ENCODE measurements at places on chromosomes 6 and 20.

- DNase-seq = no peak
Measured at GRCh38 chr6:160071805-160072690, 49.6 kb upstream of the SLC22A1 start.

DNA sequence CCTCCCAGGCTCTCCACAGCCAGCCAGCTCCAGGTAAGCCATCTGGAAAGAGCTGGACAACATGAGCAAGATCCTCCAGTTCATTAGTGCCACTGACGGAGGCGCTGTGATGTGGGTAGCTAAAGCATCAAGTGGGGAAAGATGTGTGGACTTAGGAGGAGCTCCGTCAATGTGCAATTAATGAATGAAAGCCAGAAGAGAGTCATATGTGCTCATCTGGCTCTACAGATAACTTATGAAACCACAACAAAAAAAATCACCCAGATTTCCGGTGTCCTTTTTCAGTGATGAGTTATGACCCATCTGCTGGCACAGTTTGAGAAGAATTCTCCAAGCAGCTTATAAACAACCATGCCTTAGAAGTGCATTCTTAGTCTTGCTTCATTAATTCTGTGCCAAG is 311.7 kb upstream of the PLCB4 start:
- DNase-seq = no peak

GRCh38 chr6:70819646-70820045 is 137.2 kb downstream of the B3GAT2 start:
- DNase-seq = no peak

- DNase-seq = no peak
Measured at GRCh38 chr6:69261010-69261409, 535.8 kb downstream of the LMBRD1 start.

DNA sequence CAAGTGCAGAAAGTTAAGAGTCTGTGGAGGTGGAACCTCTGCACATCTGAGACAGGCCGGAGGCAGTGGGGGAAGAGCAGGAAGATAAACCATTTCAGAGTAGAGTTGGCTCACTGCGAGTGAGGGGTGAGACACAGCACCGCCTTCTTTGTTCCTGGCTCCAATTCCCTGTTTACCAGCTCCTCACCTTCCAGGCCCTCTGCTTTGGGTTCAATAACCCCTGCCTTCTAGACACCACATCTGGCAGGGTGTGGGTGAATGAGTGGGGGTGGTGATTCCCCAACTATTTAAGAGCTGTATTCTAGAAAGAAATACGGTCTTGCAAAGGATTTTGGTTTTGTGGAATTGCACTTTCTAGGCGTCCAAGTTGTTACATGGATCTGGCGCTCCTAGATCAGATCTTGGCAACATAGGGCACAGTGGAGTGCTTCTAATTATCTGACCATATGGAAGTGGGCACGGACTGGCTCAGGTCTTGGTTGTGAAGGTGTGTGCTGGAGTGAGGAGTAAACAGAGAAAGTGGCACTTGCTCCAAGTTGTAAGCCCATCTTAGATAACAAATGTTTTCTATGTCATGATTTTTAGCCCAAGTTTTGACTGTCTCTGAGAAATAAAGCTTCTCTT is 141.6 kb upstream of the NRN1 start:
- no peak for DNase-seq

DNA sequence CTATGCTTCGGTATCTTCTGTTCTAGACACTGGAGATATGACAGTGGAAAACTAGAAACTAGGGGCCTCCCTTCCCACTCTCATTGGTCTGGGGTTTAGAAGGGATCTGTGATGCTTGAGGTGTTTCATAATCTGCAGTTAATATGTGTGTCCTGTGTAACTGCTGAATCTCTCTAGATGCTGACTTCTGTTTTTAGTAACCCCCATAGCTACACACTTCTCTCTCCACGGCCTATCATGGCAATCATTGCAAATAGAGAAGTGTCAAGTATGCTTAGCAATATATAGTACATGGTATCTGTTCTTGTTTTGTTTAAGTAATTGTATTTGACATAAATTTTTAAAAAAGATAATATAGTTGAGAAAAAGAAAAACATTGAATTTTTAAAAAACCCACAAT is 394.6 kb upstream of the MMS22L start:
- no peak for DNase-seq

DNA sequence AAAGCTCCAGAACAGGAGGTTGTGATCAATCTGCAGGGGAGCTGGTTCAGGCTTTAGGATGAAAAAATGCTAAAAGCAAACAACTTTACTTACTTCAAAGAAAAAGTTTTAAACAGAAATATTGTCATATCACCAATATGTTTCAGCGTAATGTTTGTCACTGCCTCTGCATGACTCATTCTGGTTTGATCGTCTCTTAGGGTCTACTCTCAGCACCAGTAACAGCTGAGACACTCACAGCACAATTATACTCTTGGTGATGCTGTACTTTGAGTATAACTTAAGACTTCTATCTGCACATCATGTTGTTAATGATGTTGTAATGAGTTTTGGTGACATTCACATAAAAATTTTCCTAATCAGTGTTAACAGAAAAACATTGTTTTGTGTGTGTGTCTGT is 665.4 kb downstream of the EPM2A start:
- DNase-seq = no peak

DNA sequence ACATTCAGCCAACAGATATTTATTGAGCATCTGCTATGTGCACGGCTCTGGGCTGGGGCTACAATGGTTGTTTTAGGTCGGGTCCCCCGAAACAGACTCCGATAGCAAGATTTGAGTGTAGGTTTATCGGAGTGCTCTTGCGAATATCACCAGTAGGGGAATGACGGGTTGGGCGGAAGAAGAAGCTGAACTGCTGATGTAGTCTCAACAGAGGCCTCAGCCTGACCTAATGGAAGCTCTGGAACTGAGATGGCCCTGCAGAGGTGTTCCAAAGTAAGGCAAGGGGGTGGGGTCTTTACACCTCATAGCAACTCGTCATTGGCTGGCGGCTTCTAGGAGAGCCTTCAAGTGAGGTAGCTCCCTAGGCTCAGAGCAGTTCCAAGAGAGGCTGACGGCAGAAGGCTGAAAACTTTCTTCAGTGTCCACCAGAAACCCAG is 1.1 kb downstream of the L3MBTL1 start:
- no peak for DNase-seq

- no peak for DNase-seq
Measured at GRCh38 chr20:61127311-61128039, 124.6 kb upstream of the CDH4 start.

DNA sequence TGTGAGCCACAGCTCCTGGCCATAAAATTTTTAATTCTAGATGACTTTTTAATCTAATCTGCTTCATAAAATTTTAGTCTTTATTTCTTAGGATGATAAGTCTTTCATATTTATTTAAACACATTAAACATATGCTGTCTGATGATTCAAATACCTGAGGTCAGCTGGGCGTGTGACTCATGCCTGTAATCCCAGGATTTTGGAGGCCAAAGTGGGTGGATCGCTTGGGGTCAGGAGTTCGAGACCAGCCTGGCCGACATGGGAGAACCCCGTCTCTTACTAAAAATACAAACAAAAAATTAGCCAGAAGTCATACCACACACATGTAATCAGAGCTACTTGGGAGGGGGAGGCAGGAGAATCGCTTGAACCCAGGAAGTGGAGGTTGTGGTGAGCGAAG is 53.1 kb downstream of the RBM24 start:
- DNase-seq = no peak

- no peak for DNase-seq
Measured at GRCh38 chr6:28371706-28372451, 22.1 kb downstream of the ZKSCAN3 start.

GRCh38 chr6:144149558-144149893 is 791 bp upstream of the STX11 start:
- DNase-seq = no peak

- peak; percentile 37 for DNase-seq
Measured at GRCh38 chr6:37819802-37820717, 533 bp downstream of the ZFAND3 start.

DNA sequence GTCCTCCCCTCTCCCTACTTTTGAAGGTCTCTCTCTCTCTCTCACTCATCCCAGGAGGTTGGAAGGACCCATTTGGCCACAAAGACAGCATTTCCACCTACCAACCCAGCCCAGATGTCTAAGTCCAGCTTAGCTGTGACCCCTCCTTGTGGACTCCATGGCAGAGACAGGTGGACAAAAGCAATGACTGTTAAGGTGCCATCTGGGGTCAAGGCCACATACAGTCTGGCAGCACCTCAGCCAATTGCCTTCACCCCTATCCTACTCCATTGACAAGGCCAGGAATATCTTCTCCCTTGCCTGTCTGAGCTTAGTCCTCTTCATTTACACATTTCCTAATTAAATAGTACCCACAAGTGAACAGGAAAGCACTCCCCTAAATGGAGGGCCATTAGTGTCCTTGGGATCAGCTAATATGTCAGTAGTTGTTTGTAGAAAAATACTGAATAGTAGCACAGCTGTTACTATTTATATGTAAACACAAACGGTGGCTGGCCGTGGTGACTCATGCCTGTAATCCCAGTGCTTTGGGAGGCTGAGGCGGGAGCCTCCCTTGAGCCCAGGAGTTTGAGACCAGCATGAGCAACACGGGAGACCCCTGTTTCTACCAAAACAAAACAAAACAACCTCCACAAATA is 28.8 kb downstream of the GCM1 start:
- no peak for DNase-seq

DNA sequence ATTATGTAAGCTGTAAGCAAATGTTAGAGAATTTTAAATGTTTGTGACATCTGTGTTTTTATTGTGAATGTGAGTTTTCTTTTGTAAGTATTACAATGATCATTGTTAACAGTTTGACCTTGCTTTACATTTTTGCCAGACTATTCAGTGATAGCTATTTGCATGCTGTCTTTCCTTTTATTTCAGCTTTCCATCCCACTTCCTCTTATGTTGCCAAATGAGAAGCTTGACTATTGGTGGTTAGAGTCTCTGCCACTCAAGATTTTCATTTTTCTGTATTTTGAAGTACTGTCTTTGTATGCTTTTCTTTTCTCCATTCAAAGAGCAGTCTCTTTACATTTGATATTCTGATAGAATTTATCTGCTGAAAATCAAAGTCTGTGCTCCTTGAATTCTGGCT is 104.1 kb downstream of the PRIM2 start:
- no peak for DNase-seq

DNA sequence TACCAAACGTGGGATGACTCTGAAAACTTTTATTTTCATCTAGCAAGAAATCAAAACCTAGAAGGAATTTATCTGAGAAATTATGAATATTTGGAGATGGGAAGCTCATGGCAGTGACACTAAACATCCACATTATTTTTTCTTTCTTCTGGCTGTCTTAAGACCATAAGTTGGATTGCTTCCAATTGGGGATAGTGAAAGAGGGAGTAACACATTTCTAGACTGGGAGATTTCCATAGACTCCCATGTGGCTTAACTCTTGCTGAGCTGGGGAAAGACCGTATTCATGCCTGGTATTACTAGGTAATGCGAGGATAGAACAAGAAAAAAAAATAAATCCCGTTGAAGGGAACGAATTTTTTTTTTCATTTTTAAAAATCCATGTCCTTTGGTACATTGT is 120.0 kb downstream of the UTRN start:
- no peak for DNase-seq

DNA sequence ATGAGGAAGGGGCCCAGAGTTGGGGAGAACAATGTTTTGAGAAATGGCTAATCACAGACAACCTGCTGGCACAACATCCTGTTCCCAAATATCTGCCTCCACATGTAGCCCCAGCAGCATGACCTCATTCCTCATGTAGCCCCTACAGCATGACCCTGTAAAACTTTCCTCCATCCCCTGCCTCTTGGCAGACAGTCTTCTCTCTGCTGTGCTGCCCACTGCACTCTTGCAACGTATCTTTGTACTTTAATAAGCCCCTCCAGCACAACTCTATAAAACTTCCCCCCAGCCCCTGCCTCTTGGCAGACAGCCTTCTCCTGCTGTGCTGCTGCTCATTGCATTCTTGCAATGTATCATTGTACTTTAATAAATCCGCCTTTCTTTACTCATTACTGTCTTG is 278.8 kb downstream of the HDGFL1 start:
- DNase-seq = no peak

DNA sequence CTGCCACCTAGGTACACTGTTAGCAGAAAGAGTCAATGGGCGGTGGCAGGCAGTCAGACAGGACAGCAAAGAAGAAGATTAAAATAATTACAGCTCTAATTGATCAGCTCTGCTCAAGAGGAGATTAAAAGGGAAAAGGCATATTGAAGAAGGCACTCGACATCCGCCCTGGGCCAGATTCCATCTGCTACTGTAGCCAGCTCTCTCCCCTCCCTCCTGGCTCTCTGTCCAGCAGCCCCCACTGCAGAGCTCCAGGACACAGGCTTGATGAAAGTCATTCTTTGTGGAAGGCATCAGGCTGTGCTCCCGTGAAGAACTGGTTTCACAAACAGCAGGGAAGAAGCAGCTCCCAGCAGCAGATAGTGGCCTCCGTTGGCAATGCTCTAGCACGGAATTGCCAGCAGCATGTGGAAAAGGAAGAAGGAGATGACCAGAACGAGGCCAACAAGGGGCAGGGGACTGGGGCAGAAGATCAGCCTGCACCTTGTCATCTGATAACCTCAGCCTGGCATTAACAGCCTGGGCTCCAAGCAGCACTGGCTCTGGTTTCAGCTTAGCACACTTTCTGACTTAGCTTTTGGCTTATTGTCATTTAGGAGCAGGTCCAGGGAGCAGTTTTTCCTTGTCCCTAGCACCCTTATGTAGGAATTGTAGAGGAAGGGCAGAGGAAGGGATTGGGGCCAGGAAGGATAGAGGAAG is 465.9 kb downstream of the KIF16B start:
- no peak for DNase-seq

DNA sequence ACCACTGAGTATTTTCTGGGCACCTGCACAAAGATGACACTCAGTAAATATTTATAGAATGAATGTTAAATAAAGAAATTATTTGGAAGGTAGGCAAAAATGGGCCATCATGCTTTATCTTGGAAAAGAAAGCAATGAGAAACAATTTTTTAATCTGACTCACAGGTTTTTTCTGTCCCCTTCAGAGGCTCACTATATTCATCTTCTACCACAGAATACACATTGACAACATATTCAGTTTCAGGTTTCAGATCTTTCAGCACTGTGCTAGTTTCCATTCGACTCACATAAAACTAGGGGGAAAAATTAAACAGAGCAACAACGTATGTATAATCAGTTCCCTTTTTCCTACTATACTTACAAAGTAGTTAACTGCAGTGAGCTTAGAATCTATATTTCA is 58.3 kb downstream of the COL12A1 start:
- DNase-seq = no peak

- DNase-seq = peak; percentile 47
Measured at GRCh38 chr6:136317021-136317694, 27.5 kb upstream of the BCLAF1 start.

DNA sequence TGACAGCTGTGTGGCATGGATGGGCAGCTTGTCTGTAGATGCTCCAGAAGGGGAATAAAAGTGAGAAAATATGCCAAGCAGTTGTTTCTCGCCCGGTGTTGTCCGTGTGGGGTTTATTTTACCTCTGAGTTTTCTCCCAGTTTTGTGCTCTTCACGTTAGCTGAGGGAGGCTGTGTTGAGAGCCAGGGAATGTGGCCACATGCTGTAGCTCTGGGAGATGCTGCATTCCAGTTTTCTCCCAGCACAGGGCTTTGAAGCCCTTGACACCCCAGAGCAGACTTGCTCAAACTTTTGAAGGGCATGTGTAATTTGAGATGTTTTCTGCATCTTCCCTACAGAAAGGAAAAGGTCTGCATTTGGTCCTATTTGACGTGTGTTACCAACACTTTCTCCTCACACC is 67.7 kb downstream of the RREB1 start:
- DNase-seq = no peak
